Testis (tissue), 5 donors: ENCODE measurements at places on chromosomes 7 and 10. TPM values are rescaled to one million over a fixed set of nuclear protein-coding genes. Genes with fewer than 3 reads are reported as not detected.

Gene SORBS1
- 38.8 TPM for total RNA-seq

DNA sequence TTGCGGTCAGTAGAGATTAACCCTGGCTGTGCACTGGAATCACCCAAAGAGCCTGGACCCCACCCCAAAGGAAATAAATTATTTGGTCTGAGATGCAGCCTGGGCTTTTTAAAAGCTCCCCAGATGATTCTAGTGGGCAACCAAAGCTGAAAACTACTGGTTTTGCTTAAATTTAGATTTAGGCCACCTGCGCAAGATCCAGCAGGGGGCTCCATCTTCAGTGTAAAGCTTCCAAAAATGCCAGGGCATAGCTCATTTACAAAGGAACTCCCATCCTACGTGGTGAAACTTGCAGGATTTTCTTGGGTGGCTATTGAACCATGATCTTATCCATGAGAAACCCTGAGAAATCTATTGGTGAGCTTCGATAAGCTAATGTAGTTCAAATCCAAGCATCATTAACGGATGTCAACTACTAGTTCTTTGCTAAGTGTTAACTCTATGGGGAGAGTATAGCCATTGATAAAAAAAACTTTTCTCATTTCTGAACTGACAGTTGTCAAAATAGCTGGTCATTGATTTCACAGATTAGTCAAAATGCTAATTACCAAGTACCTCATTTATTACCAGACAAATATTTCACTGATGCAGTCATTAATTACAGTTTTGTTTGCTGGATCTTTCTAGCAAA is 315.3 kb downstream of the LHFPL3 start:
- H3K4me3 ChIP-seq = no peak overlapping the region
- DNase-seq = peak; percentile 34
- no peaks in the 10 kb centered on the region for H3K4me1 ChIP-seq
- no peak overlapping the region for H3K27ac ChIP-seq

Gene OGDHL
- 16.6 TPM for total RNA-seq

DNA sequence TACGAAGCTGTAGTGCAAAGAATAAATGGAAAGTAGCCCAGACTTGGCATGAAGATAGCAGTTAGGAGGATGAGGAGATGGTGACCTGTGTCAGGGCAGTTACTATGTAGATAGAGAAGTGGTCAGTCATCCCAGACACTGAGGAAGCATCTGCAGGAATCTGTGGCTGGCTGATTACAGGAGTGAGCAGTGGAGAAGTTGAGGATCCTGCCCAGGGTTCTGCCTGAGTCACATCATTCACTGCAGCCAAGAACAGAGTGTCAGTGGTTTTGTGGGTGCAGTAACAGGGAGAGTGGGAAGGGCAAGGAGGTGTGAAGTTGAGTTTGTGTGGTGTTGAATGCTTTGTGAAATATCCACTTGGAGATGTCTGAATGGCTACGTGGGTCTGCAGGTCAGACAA is 676.4 kb upstream of the NRP1 start:
- no peak for DNase-seq
- H3K4me3 ChIP-seq = no peak overlapping the region
- no peaks in the 10 kb centered on the region for H3K36me3 ChIP-seq
- no peaks in the 10 kb centered on the region for H3K4me1 ChIP-seq
- H3K27ac ChIP-seq = no peak overlapping the region
- H3K27me3 ChIP-seq = no peaks in the 10 kb centered on the region

Gene AGR2
- total RNA-seq = 0.16 TPM

GRCh38 chr10:98338318-98338717 is 70.3 kb upstream of the LOXL4 start:
- DNase-seq = no peak
- H3K36me3 ChIP-seq = no peaks in the 10 kb centered on the region
- no peak overlapping the region for H3K27ac ChIP-seq
- H3K4me3 ChIP-seq = no peak overlapping the region

DNA sequence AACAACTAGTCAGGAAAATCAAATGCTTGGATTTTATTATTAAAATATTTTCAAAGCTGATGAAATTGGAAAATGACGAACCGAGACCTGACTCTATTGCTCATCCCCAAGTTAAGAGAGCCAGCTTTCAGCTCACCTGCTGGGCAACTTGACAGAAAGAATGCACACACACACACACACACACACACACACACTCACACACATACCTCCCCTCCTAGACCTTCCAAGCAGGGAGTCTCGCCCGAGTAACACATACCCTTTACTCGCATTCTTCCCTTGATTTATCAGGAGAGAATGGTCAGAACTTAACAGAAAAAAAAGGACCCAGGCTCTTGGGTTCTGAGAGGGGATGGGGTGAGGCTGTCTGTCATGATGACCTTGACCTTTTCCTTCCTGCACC is 19.1 kb downstream of the GPRIN2 start:
- no peak overlapping the region for H3K4me3 ChIP-seq
- peaks cover 4% of the 10 kb centered on the region for H3K4me1 ChIP-seq
- H3K27ac ChIP-seq = no peak overlapping the region
- H3K27me3 ChIP-seq = no peaks in the 10 kb centered on the region
- no peak for DNase-seq
- no peaks in the 10 kb centered on the region for H3K36me3 ChIP-seq

DNA sequence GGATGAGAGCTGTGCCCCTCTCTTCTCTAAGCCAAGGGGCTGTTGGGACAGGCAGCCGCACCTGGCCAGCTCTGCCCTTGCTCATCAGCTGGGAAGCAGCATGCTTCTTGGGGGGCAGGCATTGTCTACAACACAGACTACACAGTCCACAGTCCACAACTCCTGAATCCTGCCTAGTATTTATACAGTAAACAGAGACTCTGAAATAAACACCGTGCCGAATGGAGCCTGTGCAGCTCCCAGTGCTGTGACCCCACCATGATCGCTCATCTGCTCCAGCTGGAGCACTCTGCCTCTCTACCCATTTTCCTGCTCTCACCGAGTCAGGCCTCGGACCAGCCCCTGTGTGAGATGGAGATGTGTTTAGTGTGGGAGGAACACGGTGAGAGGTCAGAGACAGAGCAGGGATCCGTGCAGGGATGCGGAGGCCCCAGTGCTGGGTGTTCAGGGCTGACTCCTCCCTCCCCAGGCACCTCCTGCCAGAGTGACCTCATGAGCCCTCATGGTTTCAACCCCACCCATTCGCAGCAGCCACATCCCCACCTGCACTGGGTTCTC is 608.0 kb downstream of the DNAJB6 start:
- no peaks in the 10 kb centered on the region for H3K36me3 ChIP-seq
- no peaks in the 10 kb centered on the region for H3K27me3 ChIP-seq
- no peak overlapping the region for H3K4me3 ChIP-seq
- no peak overlapping the region for H3K27ac ChIP-seq

- no peaks in the 10 kb centered on the region for H3K27me3 ChIP-seq
- H3K27ac ChIP-seq = no peak overlapping the region
- peaks cover 5% of the 10 kb centered on the region for H3K4me1 ChIP-seq
- no peak for DNase-seq
- no peak overlapping the region for H3K4me3 ChIP-seq
Observed at GRCh38 chr10:124955868-124956267, 13.9 kb downstream of the ZRANB1 start.

Gene CACNA2D1
- 29.1 TPM for total RNA-seq
